ENCODE measurements at places on chromosomes 1 and 21.

- DNase-seq: no peak
Measured at GRCh38 chr1:82947278-82947677, 1051.7 kb downstream of the TTLL7 start.

DNA sequence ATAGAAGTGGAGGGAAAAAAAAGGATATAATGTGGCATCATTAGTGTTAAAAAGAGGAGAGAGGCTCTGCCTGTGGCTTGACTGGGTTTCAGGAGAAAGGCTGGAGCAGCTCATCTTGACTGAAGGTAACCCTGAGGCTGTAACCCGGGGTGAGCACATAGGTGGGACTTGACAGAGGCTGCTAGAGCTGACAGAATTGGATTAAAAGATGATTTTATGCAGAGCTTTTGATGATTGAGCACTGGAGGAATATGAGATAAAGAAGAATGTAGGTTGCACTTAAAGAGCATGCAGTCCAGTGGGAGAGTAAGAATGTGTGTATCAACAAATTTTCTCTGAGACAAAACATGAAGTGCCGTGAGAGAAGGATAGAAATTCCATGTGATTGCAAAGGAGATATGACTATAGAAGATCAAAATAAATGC, 17.3 kb downstream of the LAMC1 start:
- DNase-seq: no peak

GRCh38 chr1:167912294-167912693, 1.6 kb downstream of the ADCY10 start:
- no peak for DNase-seq

GRCh38 chr1:66571789-66572188, 37.8 kb downstream of the SGIP1 start:
- no peak for DNase-seq

GRCh38 chr1:222010306-222010705, 268.4 kb upstream of the DUSP10 start:
- no peak for DNase-seq

DNA sequence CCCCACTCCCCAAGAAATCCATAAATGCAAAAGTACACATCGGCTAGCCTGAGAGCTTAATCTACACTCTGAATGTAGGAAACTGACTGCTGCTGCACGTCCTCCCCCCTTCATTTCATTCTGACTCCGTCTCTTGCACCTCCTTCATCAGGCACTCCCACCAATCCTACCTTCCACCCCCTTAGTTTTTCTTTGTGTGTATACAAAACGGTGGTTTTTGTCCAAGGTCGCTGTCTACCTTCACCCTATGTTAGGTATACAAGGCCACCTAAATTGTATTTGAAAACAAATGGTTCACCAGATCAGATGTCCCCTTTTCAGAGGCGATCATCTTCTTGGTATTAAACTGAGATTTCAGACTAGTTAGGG, 1.9 kb downstream of the WDR26 start:
- no peak for DNase-seq

DNA sequence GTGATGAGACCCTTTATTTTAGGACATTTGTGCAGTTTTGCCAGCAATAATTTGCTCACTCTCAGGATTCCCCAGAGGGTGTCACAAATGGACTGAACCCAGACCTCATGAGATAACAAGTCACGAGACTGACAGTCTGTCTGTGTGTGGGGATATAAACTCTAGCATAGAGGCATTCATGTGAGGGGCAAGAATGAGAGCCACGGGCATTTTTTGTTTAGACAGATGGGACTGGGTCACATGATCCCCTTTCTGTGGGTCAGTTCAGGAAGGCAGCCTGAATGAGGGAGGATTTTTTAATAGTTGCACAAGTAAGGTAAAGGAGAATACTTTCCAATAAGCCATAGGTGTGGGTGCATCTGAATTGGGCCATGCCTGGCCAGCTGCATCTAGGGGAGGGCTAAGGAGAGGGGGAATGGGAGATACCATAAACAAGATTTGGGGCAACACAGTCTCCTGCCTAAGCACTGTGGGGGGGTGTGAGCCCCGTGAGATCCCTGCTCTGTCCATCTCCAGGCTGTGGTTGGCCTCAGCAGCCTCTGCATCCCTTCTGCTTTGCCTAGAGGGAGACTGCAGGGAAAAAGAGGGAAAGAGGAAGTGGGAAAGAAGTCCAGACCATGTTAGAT, 66.6 kb downstream of the NAV1 start:
- DNase-seq: no peak

GRCh38 chr1:19710825-19711611, 46.3 kb downstream of the HTR6 start:
- DNase-seq: no peak

DNA sequence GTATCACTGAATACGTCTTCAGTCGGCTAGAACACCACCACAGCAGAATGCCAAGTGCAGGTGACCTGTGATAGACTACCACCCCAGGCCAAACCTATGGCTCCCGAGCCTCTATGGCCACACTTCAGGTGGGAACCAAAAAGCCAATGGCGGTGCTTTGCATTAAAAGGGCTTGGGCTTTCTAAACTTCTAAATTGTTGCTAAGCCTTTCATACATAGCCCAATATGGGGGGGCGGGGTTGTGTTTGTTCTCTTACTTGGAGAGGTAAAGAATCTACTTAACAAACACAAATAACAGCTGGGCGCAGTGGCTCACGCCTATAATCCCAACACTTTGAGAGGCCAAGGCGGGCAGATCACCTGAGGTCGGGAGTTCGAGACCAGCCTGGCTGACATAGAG, 19.7 kb downstream of the USP48 start:
- no peak for DNase-seq

DNA sequence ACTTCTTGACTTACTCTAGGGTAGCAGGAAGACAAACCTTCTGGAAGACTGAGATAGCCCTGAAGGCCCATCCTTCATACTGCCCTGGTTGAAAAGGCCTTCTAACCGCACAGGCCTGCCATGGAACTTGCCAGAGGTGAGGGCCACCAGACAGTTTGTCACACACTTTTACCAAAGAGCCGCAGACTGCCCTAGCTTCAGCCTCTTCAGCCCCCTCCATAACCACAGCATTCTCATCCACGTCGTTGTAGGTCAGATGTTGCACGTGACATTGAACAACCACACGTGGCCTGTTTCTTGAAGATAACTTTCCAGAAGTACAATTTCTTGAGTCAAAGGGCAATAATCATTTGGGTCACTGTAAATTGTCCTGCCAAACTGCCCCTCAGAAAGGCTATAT, 18.9 kb downstream of the ZNF362 start:
- no peak for DNase-seq

DNA sequence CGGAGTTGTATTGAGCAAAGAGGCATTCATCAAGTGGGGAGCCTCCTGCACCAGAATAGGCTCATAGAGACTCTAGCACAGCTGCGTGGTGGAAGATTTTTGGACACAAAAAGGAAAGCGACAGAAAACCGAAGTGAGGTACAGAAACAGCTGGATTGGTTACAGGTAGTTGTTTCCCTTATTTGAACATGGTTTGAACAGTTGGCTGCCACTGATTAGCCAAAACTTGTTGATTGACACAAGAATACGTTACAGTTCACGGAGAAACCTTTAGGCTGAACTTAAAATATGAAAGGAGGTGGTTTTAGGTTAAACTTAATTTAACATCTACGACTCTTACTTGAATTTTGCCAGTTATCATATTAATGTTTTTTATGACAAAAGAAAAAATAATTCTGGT, 89.1 kb downstream of the ZNF326 start:
- DNase-seq: no peak

- DNase-seq: peak; percentile 73
Measured at GRCh38 chr1:101203820-101204540, 32.8 kb upstream of the S1PR1 start.

DNA sequence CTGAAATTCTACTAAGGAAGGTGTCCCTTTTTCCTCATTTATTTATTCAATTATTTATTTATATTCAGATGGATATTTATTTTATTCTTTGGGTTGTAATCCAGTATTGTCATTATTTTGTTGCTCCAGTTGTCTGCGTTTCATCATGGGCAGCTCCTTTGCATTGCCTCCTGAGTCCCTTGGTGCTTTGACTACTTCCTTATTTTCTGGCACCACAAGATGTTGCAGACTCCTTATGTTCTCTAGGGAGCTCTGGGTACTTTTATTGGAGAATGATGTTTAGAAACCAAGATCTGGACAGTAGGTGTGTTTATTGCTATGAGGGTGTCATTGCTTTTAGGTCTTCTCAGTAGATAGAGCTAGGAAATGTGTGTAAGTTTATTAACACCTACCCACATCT, 59.9 kb upstream of the ERRFI1 start:
- no peak for DNase-seq

- DNase-seq: no peak
Measured at GRCh38 chr1:22096036-22096435, 43.5 kb downstream of the CDC42 start.

GRCh38 chr1:54975356-54976108, 4.9 kb upstream of the TMEM61 start:
- no peak for DNase-seq

- DNase-seq: peak; percentile 75
Measured at GRCh38 chr1:149884433-149885338, 14.7 kb upstream of the BOLA1 start.

DNA sequence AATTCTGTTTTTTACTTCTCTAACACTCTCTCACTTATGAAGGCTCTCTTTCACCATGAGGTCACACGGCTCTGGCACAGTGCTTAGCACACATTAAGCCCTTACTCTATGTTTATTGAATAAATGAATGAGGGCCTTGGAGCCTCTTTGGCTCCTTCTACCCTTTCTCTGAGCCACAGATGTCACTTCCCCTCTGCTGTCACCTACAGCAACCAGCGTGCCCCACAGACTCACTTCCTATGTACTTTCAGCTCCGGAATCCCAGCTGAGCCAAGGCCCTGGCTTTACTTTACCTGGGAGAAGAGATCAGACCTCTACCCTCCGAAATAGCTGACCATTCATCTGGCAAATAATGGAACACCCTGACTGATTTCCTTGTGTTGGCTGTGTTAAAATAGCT, 53.7 kb upstream of the HMCN1 start:
- DNase-seq: no peak

DNA sequence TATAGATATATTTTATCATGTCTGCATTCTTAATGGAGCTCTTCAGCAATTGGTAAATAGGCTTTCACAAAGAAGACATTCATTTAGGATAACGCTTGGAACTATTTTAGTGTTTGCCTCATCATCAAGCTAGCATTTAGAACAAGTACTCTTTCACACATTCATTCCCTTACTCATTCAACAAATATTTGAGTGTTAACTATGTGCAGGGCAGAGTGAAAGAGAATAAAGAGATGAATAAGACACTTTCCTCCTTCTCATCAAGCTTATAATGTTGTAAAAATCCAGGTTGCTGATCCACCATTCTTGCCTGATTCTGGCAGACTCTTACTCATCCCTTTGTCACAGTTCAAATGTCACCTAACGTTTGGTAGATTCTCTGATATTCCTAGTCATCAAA, 386.3 kb upstream of the BEND5 start:
- DNase-seq: no peak

DNA sequence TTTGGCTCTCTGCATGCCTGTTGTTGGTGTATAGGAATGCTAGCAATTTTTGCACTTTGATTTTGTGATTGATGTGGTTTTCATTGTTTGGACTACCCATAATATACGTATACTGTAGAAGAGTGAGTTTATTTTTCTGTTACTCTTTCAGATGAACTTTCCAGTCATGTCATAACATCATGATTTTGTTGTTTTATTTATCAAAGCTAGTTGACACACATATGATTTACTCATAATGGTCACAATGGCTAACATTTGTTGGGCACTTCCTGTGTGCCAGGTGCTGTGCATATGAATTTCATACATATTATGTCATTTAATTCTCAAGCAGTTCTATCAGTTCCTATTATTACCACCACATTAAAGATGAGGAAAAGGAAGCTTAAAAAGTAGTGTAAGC, 98.1 kb upstream of the GUCA2B start:
- DNase-seq: no peak

GRCh38 chr1:34800214-34800613, 7.4 kb downstream of the GJA4 start:
- DNase-seq: no peak

- DNase-seq: no peak
Measured at GRCh38 chr1:3231245-3231644, 162.2 kb downstream of the PRDM16 start.

DNA sequence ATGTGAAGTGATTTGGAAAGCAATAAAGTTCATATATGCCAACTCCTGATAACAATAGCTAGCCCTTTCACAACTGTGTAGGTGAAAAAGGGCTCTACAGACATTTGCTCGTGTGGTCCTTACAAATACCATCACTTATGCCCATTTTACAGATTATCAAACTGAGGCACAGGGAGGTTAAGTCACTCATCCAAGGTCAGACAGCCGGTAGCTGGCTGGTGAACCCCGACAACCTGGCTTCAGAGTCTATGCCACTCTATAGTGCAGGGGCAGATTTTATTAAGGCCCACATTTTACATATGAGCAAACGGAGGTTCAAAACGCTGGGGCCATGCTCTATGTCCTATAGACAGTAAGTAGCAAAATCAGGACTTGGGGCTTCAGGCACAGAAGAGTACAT, 280.5 kb downstream of the RRAGC start:
- no peak for DNase-seq

DNA sequence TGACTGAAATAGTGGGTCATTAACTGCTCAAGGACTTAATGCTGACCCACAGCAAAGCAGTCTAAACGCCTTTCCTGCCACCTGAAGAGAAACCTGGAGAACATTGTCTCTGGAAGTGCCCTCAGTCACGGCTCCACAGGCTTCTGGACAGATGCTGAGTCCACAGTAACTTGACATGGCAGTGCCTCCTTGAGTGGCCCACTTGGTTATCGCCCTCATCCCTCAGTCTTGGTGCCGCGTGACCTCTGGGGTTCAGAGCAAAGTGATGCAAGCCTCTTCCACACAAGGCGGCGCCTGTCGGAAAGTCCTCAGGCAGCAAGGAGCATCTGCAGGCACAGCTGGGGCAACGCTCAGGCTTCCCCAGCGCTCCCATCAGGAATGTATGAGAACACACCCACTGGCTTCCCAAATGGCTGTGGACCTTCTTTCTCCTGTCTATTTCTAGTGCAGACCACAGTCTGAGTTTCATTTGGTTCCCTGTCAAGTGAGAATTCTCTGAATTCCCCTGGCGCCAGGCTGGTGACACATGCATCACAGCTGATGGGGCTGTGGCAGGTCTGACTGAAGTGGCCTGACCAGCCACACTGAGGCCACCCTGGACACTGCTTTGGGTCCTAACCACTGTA, 13.0 kb upstream of the ANGPTL7 start:
- no peak for DNase-seq

GRCh38 chr21:40507978-40508377, 339.0 kb downstream of the DSCAM start:
- no peak for DNase-seq

- no peak for DNase-seq
Measured at GRCh38 chr21:26845759-26846035, 488 bp upstream of the ADAMTS1 start.

GRCh38 chr1:17559615-17560419, 20.3 kb downstream of the ARHGEF10L start:
- DNase-seq: no peak

- DNase-seq: no peak
Measured at GRCh38 chr1:41714638-41715389, 203.9 kb downstream of the HIVEP3 start.

GRCh38 chr1:171550050-171550449, 64.7 kb downstream of the PRRC2C start:
- no peak for DNase-seq

All from lung (tissue), 17 donors.